ENCODE measurements at places on chromosomes 12 and 14. TPM values are rescaled to one million over a fixed set of nuclear protein-coding genes. Genes with fewer than 3 reads are reported as not detected.

SMCO2 gene
- total RNA-seq: not detected

PRORP gene
- total RNA-seq: 17.0 TPM

KCNJ8 gene
- 55.5 TPM for total RNA-seq

KRT82 gene
- total RNA-seq: not detected

KLRB1 gene
- total RNA-seq: 0.30 TPM

CLEC2A gene
- not detected for total RNA-seq

PRKAG1 gene
- total RNA-seq: 78.1 TPM

SRGAP1 gene
- 2.6 TPM for total RNA-seq

ADGRD1 gene
- 83.6 TPM for total RNA-seq

EGLN3 gene
- total RNA-seq: 133 TPM

TSPAN19 gene
- total RNA-seq: not detected

SMAGP gene
- total RNA-seq: 3.4 TPM

TAOK3 gene
- 20.2 TPM for total RNA-seq

FZD10 gene
- 0.07 TPM for total RNA-seq

UBR7 gene
- total RNA-seq: 22.1 TPM

PLCZ1 gene
- not detected for total RNA-seq

JPH4 gene
- 0.22 TPM for total RNA-seq

All from left ventricle myocardium superior (tissue), 1 donor.